Left renal pelvis (tissue), 4 donors: ENCODE measurements at places on chromosomes 3 and 15. TPM values are rescaled to one million over a fixed set of nuclear protein-coding genes. Genes with fewer than 3 reads are reported as not detected.

DNA sequence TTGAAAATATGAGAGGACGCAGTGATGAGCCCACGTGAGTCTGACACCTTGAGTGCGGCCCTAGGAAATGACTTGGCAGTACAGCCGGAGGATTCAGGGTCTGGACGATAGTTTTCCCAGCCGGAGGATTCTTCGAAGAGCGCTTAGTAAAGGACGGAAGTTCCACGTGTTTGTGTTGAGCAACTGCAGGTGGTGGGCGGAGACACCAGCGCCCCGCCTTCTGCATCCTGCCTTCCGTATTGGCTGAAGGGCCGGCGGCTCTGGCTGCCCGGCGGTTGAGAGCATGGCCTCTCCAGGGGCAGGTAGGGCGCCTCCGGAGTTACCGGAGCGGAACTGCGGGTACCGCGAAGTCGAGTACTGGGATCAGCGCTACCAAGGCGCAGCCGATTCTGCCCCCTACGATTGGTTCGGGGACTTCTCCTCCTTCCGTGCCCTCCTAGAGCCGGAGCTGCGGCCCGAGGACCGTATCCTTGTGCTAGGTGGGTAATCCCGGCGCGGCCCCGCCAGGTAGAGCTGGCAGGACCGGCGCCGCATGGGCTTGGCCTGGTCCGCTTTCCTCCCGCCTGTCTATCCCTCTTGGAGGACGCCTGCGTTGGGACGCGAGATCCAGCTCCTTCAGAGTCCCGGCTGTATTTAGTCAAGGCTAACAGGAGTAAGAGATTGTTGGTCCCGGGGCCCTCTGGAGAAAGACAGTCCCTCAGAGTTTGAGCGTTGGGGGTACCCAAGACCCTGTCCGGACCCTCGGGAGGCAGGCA, at the start of gene EEF1AKMT4:
Gene EEF1AKMT4 (plus strand): TSS at position 261 of the 755 bp plus-strand sequence. CDS start 23 bp downstream, at position 284.
- DNase-seq: peak; percentile 86

DNA sequence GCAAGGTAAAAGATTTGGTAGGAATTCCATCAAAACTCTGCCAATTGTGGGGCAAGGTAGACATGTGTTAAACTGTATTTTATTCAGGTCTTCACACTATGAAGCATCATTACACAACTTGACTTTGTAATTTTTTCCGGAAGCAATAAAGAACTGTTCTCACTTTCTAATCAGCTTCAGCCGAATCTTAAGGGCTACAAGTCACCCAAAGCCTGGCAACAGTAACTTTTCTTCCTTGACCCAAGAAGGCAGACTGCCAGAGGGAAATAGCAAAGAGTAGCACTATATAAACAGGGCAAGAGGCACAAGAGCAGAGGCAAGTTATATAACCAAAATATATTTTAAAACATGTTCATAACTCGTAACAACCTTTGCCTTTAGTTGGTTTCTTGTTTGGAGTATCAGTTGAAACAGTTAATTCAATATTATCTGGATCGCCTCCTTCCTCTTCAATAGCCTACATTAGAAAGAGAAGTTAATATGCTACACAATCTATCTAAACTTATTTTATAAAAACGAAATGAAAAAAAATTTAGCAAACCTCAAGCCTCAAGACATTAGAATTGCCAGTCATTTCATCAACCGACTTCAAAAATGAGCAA, 1.4 kb downstream of the SLTM start:
- peak; percentile 10 for DNase-seq

Gene CELSR3
- 1.1 TPM for polyA plus RNA-seq

DNA sequence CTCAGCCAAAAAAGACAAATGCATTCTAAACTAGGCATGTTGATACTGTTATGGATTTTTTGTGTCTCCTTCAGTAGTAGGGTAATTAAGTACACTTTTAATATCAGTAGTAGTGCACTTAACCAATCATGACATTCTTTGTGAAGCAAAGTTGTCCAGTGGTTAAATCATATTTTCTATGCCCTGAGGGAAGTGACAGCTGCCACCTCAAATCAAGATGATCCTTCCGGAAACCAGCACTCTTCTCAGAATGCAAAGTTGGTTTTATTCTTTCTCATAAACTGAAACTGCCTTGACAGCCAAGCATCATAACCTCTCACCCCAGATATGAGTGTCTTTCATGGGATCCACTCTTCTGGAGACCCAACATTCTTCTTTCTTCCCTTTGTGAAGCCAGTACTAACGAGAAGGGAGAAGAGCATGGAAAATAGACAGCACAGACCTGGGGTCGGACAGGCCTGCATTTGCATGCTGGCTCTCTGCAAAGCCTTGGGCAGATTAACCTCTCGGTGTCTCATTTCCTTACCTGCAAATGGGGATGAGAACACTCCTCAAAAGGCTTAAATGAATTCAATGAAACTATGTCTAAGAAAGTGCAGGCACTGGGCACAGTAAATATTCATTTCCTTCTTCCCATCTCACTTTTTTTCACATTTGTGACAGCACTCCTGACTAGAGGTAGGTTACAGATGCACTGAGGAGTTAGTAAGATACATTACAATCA, 13.2 kb downstream of the AAGAB start:
- no peak for DNase-seq

- DNase-seq: no peak
Measured at GRCh38 chr15:69664572-69665571, 212.3 kb downstream of the RPLP1 start.

Gene LRRC31
- 0.07 TPM for polyA plus RNA-seq

Gene IL12A
- polyA plus RNA-seq: 1.2 TPM

Gene CHL1
- polyA plus RNA-seq: 11.0 TPM

GRCh38 chr3:115022199-115022598, 124.9 kb downstream of the ZBTB20 start:
- no peak for DNase-seq

Gene RAD54L2
- polyA plus RNA-seq: 11.5 TPM

DNA sequence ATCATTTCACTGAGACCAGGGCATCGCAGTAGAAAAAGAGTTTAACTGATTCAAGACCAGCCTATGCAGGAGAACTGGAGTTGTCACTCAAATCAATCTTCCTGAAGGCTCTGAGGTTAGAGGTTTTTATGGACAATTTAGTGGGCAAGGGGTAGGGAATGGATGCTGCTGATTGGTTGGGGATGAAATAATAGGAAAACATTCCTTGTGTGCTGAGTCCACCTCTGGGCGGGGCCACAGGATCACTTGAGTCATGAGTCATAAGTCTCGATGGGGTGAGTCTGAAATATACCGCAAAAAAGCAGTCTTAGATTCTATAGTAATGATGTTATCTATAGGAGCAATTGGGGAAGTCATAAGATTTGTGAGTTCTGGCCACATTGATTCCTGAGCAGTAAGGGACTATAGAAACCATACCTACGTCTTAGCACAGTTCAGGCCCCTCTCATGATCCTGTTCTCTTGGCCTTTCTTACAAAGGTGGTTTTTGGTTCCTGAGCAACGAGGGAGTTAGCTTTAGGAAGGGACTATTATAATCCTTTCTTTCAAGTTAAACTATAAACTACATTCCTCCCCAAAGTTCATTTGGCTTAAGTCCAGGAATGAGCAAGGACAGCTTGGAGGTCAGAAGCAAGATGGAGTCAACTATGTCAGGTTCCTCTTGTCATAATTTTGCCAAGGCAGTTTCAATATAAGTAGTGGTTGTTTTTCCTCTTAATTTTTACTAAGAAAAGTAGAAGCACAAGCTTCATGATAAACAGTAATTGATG, 2.7 kb upstream of the OPA1 start:
- no peak for DNase-seq

GRCh38 chr3:111820651-111821050, 38.4 kb upstream of the PHLDB2 start:
- DNase-seq: no peak

GRCh38 chr3:189419038-189419437, 212.2 kb upstream of the TP63 start:
- DNase-seq: no peak

- DNase-seq: no peak
Measured at GRCh38 chr15:67109141-67110034, 44.0 kb downstream of the SMAD3 start.

Gene STRIT1
- polyA plus RNA-seq: 2.8 TPM

DNA sequence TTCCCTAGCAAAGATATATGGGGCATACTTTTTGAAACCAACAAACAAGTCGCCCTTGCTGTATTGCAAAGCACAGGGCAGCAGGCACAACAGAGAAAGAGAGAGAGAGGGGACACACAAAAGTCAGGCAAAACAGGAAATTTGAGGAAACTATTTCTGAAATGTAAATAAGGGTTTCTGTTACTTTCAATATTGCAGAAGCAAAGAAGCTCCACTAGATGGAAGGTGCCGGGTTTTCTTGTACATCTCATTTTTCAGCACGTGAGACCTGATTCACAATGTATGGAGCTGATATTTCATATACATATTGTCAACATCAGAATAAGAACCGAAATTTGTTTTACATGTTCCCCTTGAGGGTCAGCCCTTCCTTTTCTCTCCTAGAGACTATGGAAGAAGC, 127.4 kb downstream of the FOXP1 start:
- no peak for DNase-seq

Gene FAM43A
- polyA plus RNA-seq: 4.8 TPM

DNA sequence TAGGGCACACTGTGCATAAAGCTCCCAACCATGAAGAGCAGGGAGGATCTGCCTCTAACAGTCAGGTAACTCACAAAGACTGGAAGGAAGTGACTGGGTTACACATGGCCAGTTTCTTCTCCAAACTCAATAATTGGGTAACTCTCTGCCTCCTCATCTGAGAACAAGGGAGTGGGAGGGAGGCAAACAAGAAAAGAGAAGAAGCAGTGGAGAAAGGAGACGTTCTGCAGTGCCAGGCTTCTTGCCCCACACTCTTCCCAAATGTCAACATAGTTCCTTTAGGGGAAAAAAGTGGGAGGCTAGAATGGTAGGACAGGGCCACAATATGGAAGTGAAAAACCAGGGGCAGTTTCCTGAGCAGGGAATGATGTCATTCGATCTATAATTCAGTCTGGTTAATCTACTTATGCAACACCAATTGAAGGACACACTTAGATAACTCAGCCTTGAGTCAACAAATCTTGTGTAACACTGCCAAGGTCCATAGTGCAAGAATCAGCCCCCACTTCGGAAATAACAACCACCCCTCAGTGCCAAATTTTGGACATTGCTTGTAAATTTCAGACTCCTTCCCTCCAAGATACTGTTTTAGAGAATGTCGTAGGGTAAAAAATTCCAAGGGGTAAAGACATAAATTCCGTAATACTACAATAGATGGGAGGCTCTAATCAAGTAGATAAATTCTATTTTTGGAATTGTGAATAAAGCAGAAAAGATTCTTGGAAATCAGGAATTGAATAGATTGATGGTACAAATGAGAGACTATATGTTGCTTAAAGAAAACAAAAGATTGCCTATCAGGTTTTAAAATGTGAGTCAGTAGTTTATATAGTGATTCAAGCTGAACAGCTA, 143.0 kb downstream of the LPP start:
- no peak for DNase-seq

GRCh38 chr3:143820466-143821221, 27.6 kb downstream of the SLC9A9 start:
- no peak for DNase-seq

Gene ITGB5
- 88.8 TPM for polyA plus RNA-seq

- DNase-seq: no peak
Measured at GRCh38 chr3:52931889-52932288, 34.5 kb upstream of the STIMATE start.

DNA sequence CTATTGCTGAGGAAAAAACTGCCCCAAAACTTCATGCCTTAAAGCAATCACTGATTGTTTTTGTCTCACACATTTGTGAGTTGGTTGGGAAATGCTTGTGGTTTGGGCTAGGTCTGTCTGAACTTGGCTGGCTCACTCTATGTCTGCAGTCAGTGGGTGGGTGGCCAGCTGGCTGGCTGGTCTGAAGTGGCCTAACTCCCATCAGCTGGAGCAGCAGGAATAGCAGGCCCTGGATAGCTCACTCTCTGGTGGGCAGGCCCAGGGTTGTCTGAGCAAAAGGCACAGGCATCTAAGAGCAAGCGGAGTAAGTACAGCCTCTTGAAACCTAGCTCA, 37.7 kb upstream of the PRR20G start:
- no peak for DNase-seq

DNA sequence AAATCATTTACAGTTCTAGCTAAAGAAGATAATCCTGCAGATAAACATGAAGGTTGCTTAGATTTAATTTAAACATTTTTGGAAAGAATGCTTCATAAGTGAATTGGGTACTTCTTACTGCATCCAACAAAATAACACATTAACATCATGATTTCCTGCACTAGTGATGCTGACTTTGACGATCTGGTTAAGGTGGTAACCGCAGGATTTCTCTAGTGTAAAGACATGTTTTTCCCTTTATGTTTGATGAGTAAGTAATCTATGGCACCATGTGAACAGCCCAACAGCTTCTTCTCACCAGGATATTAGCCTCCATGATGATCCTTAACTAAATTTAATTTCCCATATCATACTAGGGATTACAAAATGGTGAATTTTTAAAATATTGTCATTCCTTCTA, 14.1 kb downstream of the SPPL2A start:
- DNase-seq: no peak

Gene SCG3
- polyA plus RNA-seq: 0.37 TPM

Gene COL8A1
- polyA plus RNA-seq: 9.8 TPM

- DNase-seq: no peak
Measured at GRCh38 chr15:78311292-78311691, 11.9 kb upstream of the SKIC8 start.

DNA sequence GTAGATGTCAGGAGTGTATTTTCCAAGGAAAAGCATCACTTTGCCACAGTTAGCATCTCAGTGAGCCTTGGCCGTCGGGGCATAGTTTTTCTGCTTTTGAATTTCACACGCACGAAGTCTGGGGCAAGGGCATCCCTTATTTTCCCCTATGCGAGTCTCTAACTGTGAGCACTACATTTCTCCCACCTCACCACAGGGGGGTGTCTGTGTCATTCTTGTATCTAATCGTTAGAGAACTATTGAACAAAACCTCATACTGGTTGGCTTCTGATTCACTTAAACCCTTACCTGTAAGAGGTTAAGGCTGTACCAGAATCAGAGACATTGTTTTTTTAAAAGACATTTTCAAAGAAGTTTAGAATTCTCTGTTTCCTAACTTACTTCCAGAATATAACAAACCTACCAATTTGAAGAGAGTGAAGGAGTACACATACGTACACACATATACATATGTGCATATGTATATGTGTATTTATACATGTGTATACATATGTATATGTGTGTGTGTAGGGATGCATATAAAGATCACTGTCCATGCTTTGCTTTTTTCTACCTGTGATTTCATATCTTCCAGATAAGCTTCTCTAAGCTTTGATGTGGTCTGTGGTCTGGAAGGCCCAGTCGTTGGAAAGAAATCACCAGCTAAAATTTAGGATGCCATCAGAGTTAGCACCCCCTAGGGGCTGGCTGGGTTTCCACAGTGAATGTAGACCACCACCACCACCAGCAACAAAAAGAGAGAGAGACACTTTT, 49.4 kb downstream of the MYZAP start:
- DNase-seq: no peak

GRCh38 chr3:71659864-71660591, 65.2 kb downstream of the EIF4E3 start:
- no peak for DNase-seq

DNA sequence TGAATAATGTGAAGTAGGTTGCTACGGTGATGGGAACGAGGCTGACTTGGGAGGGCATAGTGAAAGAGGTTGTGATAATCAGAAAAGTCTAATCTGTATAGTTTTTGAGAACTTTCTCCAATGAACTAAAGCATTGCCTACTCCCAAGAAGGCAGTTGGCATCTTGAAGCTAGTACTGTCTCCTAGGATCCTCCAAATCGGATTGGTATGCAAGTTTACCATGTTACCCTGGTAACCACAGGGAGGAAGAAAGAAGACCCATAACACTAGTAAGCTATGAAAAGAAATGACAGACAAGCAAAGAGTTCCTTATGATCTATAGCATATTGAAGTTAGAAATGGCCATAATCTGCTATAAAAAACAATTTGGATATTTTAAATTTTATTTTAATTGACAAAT, 127.2 kb upstream of the SYNPR start:
- DNase-seq: no peak

Gene FAM3D
- polyA plus RNA-seq: 0.73 TPM

Gene AHSG
- polyA plus RNA-seq: 0.39 TPM

Gene PLSCR2
- polyA plus RNA-seq: 1.1 TPM

Gene VWA5B2
- polyA plus RNA-seq: 2.3 TPM
